Stimulated activated CD8-positive, alpha-beta memory T cell treated with anti-CD3 and anti-CD28 coated beads, Interleukin-7, amount 100 ng/mL, for 24 hours (primary cell): ENCODE measurements at places on chromosomes 2 and 18.

DNA sequence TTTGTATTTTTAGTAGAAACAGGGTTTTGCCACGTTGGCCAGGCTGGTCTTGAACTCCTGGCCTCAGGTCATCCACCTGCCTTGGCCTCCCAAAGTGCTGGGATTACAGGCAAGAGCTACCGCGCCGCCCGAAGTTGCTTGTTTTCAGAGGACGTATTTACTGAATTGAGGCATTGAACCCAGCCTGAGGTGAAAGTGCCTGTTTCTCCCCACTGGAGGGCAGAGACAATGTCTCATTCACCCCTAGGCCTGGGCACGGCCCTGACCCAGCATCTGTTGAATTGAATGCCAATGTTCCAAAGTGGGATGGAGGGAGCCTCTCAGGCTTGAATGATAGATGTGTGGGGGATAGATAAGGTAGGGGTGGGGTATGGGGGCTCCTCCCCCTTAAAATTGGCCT lies 4.5 kb upstream of the TMBIM1 start:
- no peak for DNase-seq

DNA sequence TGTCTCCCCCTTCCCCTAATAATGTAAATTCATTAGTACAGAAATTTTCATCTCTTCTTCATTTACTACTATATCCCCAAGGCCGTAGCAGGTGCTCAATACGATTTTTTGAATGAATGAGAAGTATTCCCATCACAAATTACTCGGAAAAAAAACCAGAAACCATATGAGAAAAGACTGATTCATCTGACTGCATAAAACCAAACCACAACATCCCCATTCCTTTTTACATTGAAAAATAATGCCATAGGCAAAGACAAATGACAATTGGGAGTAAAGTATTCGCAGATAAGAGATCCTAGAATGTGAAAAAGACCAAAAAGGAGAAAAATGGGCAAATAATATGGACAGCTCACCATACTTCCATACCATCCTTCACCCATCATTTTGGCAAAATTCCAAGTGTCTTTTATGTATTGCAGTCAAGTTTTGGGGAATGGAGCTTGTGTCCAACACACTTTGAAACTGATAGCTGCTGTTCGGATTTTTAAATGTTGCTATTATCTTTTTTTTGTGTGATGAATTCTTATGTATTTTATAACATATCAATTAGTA lies 1.5 kb downstream of the ZC3H8 start:
- no peak for DNase-seq

DNA sequence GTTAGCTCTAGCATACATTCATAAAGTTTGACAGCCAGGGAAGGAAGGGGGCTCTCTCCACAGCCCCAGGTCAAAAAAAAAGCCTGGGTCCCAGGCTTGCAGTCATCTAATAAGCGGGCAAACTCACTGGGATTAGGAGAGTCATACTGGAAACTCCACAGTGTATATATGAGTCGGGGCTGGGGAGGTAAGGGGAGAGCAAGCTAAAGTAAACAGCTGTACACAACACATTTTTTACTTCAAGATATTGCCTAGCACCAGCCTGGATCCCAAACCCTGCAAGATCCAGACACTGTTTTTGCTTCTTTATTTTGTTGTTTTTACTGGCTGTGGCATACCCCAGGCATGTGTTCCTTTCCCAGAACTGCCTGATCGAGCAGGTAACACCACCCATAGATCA lies 291.3 kb upstream of the TANK start:
- DNase-seq, result no peak

GRCh38 chr2:216012133-216012829 lies 1.1 kb downstream of the MREG start:
- DNase-seq, result no peak

GRCh38 chr2:63842149-63843061 lies 709 bp downstream of the UGP2 start:
- no peak for DNase-seq

DNA sequence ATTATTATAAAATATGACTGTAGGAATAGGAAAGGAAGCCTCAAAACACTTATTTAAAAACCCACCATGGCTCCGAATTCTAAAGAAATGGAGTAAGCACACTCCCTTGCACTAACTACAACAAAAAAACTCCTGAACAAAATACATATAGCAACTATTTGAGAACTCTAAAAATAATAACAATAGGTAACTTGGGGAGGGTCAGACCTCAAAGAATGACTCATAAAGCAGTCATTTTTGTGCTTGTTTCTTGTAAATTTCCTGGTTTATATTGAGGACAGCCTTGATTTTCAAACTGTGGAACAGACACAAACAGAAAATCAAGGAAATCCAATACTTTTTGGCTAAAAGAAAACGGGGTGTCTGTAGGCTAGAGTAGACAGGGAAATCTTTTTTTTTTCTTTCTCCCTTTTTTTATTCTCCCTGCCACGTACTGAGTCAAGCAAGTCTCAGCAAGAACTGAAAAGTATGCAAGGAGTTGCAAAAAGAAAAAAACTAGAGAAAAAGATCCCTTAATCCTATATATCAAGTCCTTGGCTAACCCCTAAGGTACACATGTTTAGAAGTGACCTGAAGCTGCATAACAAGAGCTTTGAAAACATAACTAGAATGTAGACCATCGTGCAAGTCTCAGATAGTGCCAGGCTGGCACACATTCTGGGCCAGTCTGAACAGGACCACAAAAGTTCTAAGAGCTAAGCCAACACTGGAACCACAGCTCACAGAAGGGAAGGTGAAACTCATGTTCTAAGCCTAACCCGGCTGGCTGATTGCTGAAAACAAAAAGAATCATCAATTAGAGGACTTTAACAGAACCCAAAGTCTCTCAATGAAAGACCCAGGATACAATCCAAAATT lies 403.1 kb upstream of the LYPD1 start:
- DNase-seq, result no peak

DNA sequence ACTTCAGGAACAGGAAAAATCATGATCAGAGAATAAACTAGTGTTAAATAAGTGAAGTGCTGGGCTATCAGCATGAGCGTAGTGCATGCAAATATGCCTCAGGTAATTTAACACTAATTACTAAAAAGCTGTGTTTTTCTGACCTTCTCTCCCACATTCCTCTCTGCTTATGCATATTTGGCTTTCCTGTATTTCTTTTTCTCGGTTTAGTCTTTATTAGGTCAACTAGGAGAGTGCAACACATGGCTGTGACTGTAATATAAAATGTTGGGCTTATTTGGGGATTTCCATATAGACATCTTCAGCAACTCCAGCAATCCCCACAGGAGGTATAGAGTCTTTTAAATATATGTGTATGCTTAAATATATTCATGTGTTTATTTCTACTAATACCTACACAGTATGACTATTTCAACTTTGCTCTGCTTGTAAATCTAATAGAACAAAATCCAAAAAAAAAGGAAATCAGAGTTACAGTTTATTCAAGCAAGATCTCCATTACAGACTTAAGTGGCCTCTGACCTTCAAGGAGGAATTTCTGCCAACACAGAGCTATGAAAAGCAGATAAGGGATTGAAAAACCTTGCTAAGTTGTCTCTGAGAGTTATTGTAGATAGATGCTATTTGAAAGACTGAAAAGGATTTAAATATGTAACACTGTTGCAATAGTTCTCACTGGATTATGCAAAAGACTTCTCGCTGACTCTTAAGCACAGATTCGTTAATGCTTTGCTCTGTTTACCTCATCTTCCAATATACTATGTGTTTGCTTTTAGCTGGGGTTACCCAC lies 359.5 kb upstream of the RGPD4 start:
- no peak for DNase-seq

DNA sequence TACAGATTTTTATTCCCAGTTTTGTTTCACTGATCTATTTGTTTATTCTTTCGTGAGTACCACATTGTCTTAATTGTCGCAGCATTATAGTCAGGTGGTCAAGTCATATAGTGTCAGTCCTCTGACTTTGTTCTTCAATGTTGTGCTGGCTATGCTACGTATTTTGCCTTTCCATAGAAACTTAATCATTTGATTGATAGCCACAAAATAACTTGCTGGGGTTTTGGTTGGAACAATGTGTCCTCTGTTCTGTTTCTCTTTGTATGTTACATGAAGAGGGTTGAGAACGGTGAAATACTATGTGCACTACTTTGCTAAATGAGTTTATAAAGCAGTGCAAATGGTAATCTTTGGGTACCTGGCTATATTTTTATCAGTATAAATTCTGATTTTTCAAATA lies 64.9 kb upstream of the TTC27 start:
- no peak for DNase-seq

GRCh38 chr2:25649786-25650185 lies 23.6 kb downstream of the DTNB start:
- no peak for DNase-seq

GRCh38 chr2:98775146-98775986 lies 44.4 kb upstream of the MGAT4A start:
- no peak for DNase-seq

DNA sequence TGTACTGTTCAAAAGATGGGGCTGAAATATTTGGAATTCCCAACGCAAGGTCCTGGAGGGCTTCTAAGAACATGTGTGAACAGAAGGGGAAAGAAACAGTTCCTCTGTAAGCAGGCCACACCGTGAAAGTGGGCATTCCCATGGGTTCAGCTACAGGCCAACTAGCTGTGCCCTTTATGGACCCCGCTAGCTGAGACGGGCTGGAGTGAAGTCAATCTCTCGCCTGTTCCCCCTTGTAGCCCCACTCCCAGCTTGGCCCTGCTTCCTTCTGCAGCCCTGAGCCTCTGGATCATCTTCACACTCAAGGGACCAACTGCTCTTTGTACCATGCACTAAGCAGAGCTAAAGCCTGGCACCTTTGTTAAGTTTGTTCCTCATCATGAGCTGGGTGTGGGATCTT lies 55.4 kb downstream of the POLR1A start:
- DNase-seq, result no peak

GRCh38 chr2:169035887-169036286 lies 4.8 kb upstream of the ABCB11 start:
- DNase-seq, result no peak

- no peak for DNase-seq
These were observed 23.1 kb downstream of the ST3GAL5 start for GRCh38 chr2:85865539-85866164.
